ENCODE measurements at places on chromosomes 6 and 20. TPM values are rescaled to one million over a fixed set of nuclear protein-coding genes. Genes with fewer than 3 reads are reported as not detected.

Gene ECT2L
- 0.05 TPM for polyA plus RNA-seq

Gene SLC35F1
- 0.08 TPM for polyA plus RNA-seq

Gene BPI
- polyA plus RNA-seq: 0.02 TPM

Gene CALHM4
- not detected for polyA plus RNA-seq

Gene OPRM1
- polyA plus RNA-seq: not detected

Gene CPXM1
- 0.28 TPM for polyA plus RNA-seq

Gene SMLR1
- not detected for polyA plus RNA-seq

Gene CD93
- polyA plus RNA-seq: 1.8 TPM

Gene RIPPLY2
- polyA plus RNA-seq: 0.09 TPM

Gene ELOVL5
- polyA plus RNA-seq: 9.5 TPM

Gene KCNK17
- polyA plus RNA-seq: 0.65 TPM

Gene TAF4
- polyA plus RNA-seq: 5.8 TPM

Gene B3GAT2
- polyA plus RNA-seq: 0.08 TPM

Gene ARFRP1
- polyA plus RNA-seq: 33.9 TPM

Gene GCLC
- 12.9 TPM for polyA plus RNA-seq

Gene OR12D3
- polyA plus RNA-seq: not detected

Gene TCF19
- polyA plus RNA-seq: 11.0 TPM

Gene MAP7
- polyA plus RNA-seq: 13.4 TPM

Gene SLC17A9
- polyA plus RNA-seq: 3.3 TPM

Gene IL17F
- polyA plus RNA-seq: 0.16 TPM

Gene HRH3
- polyA plus RNA-seq: 0.02 TPM

Gene RAET1E
- polyA plus RNA-seq: 72.5 TPM

Gene CLVS2
- not detected for polyA plus RNA-seq

Gene PEX3
- 16.5 TPM for polyA plus RNA-seq

Gene LTB
- 1.8 TPM for polyA plus RNA-seq

Gene RUNX2
- polyA plus RNA-seq: 0.31 TPM

Gene BLOC1S5
- polyA plus RNA-seq: 3.9 TPM

Gene LY6G6C
- polyA plus RNA-seq: 21.9 TPM

Gene SIRPB2
- 0.75 TPM for polyA plus RNA-seq

Gene VSX1
- not detected for polyA plus RNA-seq

Gene LHFPL5
- not detected for polyA plus RNA-seq

Gene CFAP206
- 0.04 TPM for polyA plus RNA-seq

Gene ENPP1
- polyA plus RNA-seq: 2.8 TPM

Gene RRAGD
- 22.4 TPM for polyA plus RNA-seq
